ENCODE measurements at places on chromosomes 2 and 18.

GRCh38 chr2:212005085-212005671, 533.4 kb downstream of the ERBB4 start:
- DNase-seq: no peak

GRCh38 chr2:176675271-176675949, 406.2 kb downstream of the MTX2 start:
- DNase-seq: no peak

- no peak for DNase-seq
Measured at GRCh38 chr2:50379351-50379750, 652.6 kb downstream of the NRXN1 start.

DNA sequence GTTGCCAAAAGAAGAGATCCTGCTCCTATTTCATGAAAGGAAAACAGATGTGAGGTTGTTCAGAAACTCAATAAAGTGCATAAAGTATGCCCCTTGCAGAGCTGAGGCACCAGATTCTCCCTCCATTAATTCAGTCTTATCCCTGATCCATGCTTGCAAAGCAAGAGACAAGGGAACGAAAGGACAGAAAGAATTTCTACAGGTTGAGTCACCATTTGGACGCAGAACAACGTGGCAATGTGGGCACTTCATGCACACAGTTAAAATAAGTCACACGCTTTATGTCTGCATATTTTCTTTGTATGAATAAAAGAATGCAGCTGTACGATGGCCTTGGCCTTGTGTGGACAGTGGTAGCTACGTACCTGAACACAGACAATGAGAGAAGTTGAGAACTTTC, 321.7 kb upstream of the REV1 start:
- no peak for DNase-seq

- peak; percentile 12 for DNase-seq
Measured at GRCh38 chr2:225041207-225041850, 939 bp downstream of the DOCK10 start.

DNA sequence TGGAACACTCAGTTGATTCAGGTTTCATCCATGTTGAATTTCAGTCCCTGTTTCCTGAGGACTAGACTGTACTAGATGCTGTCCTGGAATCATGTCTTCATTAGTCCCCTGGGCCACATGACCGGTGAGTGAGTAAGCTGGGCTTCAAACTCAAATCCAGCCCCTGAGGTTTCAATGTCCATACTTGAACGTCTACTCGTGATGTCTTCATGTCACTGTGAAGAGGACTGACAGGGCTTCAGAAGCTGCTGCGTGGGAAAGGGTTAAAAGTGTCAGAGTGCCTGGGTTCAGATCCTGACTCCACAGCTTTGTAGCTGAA, 101.2 kb downstream of the CDK15 start:
- no peak for DNase-seq

GRCh38 chr2:138105358-138105757, 141.1 kb downstream of the HNMT start:
- no peak for DNase-seq

- DNase-seq: no peak
Measured at GRCh38 chr2:179274749-179275148, 10.1 kb upstream of the SESTD1 start.

DNA sequence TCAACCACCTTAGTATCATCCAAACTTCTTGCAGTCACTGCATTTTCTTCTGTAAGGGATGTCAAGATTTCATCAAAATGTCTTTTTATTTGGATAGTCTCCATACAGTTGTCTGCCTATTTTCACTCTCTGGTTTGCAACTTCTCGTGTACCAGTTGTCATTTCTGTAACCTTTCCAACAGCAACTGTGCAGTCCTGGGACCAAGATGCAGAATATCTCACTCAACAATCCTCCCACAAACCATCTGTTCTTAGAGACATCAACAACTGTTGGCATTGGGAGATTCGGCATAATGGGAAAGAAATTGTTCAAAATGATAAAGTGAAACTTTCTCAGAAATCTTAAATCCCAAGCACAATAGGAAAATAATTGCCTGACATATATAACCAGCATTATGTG, 933.6 kb upstream of the SLC39A10 start:
- DNase-seq: no peak

DNA sequence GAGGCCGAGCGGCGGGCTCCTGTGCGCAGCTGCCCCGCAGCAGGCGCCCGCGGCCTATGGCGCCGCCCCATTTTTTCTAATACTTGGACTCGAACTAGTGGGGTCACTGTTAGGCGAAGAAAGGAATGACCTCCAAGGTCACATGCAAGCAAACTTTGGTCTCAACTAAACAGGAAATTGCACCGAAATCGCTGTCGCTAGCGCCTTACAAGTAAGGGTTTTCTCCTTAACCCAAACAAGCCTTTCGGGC, 339 bp downstream of the ACAA2 start:
- no peak for DNase-seq

GRCh38 chr18:74521068-74521725, 13.1 kb upstream of the CNDP1 start:
- no peak for DNase-seq

DNA sequence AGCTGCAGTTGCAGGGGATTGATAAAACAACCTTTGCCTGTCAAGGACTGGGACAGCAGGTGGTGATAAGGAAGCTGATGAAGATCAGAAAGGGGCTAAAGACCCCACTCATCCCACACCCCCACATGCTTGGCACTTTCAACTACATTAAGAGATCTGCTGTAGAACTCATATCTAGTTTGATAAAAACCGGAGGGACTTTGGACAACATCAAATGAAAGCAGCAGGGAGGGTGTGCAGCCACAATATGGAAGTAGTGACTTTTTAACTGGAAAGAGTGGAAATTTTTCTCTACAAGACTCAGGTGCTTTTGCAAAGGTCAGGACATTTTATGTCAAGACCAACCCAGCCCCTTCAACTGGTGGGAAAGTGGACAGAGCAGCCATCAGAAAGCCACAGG, 56.8 kb downstream of the TBC1D8 start:
- DNase-seq: no peak

DNA sequence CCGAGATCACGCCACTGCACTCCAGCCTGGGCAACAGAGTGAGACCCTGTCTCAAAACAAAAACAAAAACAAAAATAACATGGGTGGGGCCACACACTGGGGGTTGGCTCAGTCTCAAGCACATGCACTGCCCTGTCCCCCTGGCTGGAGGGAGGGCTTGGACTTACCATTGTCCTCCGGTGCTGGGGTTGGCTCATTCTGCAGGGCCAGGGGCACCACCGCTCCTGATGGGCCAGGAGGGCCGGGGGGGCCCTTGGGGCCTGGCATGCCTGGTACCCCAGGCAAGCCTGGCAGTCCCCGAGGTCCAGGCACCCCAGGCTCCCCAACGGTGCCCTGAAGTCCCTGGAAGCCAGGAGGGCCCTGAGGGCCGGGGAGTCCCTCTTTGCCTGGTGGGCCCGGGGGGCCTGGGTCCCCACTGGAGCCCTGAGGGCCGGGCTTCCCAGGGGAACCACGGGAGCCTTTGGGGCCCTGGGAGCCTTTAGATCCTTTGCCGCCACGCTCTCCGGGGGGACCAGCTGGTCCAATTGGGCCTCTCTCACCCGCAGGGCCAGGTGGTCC, 66.8 kb upstream of the THOC1 start:
- DNase-seq: no peak

DNA sequence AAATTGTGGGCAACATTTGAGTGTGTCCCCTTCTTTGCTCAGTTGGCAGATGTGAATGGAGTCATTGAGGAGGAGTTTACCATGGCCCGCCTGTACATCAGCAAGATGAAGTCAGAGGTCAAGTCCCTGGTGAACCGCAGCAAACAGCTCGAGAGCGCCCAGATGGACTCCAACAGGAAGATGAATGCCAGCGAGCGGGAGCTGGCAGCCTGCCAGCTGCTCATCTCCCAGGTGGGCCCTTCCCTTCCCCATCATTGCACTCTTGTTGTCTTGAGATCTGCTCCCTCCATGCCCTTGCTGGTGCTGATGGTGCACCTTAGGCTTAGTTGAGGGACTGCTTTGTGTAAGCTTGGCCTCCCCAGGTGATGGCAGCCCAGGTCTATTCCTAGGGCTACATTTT, 47.5 kb upstream of the LYPD6B start:
- DNase-seq: no peak

- no peak for DNase-seq
Measured at GRCh38 chr18:66271962-66272361, 331.9 kb downstream of the CDH19 start.

DNA sequence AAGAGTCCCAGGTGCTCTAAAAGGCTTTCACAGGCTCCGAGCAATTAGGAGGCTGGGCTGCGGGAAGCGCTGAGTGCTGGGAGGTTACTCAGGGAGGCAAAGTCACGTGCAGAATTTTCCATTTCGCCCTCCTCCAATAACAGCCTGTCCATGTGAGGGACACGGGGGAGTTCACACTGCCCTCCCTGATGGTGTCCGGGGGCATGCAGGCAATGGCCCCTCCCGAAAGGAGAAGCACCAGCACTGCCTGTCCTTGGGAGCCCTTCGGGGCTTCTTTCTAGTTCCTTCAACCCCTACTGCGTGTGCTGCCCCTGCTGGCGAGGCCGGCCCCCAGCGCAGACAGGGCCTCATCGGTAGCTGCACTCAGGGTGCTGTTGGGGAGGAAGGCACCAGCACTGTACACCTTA, 63.1 kb upstream of the HPCAL1 start:
- peak; percentile 55 for DNase-seq

- DNase-seq: no peak
Measured at GRCh38 chr2:30710461-30710860, 96.8 kb downstream of the CAPN13 start.

DNA sequence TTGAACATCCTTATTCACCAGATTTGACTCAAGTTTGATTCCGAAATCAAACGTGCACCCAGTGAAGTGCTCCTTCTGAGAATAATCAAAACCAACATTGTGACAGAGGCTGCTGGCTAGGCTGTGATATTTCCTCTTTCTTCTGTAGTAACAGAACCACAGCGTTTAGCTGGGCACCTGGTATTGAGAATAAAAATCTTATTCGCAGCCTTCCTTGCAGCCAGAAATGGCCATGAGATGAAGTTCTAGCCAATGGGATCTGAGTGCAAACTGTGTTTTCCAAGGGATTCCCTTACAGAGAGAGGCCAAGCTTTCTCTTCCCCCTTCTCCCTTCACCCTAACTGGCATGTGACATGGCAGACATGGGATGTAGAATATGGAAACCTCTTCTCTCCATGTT, 51.7 kb downstream of the TMEM163 start:
- no peak for DNase-seq

GRCh38 chr2:88115825-88116518, 11.9 kb downstream of the FABP1 start:
- no peak for DNase-seq

- no peak for DNase-seq
Measured at GRCh38 chr2:128298846-128299507, 19.7 kb downstream of the HS6ST1 start.
